LNCaP clone FGC (cell line): ENCODE measurements at places on chromosomes 1 and 21.

DNA sequence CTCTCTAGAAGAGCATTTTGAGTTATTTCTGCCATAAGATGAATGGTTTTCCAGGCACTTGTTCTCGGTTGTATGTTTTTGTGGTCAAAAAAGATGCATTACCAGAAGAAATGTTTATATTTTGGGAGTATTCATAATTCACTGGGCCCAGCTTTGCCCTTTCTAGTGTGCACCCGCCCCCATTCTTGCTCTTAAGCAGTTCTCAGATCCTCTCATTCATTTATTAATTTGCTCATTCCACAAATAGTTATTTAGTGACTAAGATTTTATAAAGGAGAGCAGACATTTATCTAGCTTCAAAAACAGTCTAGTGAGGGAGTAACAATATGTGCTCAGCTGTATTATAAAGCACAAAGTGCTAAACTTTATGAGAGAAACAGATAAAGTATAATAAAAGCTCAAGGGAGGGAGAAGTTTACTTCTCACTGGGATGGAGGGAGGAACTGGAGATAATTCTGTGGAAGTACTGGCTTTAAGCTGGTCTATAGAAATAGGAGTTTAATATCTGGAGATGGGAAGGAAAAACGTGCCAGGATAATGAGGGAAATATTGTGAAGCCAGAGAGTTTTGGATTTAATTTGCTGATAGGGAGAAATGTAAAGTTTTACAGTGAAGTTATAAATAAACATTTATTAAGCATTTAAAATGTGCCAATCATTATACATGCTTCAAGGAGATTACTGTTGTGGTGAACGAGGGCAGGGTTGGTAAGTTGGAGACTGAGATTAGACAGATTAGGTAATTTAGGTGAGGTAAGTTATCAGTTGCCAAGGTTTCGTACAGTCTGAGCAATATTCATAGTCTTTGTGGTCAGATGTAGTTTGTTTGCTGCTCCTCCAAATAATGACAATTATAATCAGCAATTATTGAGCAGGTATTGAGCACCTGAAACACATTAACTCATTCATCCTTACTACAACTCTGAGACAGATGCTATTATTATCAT lies 9.1 kb upstream of the MACF1 start:
- no peak for DNase-seq

DNA sequence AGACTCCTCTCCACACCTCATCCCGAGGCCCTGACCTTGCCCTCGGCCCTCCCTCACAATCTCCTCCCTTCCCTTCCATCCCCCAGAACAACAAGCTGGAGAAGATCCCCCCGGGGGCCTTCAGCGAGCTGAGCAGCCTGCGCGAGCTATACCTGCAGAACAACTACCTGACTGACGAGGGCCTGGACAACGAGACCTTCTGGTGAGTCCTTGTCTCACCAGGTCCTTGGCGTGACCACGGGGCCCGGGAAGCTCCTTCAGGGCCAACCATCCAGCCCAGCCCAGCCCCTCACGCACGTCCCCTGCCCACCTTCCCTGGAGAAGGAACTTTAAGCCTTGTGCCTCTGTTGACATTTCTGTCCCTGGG lies 15.6 kb downstream of the PODN start:
- DNase-seq, result no peak

GRCh38 chr1:156704930-156705320 lies 458 bp downstream of the CRABP2 start:
- no peak for DNase-seq

GRCh38 chr1:78210175-78210574 lies 164.4 kb downstream of the GIPC2 start:
- no peak for DNase-seq
